ENCODE measurements at places on chromosomes 7 and 10. TPM values are rescaled to one million over a fixed set of nuclear protein-coding genes. Genes with fewer than 3 reads are reported as not detected.

Gene EVX1
- total RNA-seq, result not detected

Gene CTBP2
- 88.3 TPM for total RNA-seq

Gene NRF1
- total RNA-seq, result 9.5 TPM

Gene ZNF273
- total RNA-seq, result 4.2 TPM

Gene ELN
- 0.77 TPM for total RNA-seq

Gene SEMA3E
- 0.92 TPM for total RNA-seq

Gene KCNMA1
- total RNA-seq, result 1.8 TPM

Gene LRRD1
- 0.51 TPM for total RNA-seq

Gene EGR2
- total RNA-seq, result 0.33 TPM

GRCh38 chr10:107653832-107654287 is 489.4 kb upstream of the SORCS1 start:
- no peak for DNase-seq

DNA sequence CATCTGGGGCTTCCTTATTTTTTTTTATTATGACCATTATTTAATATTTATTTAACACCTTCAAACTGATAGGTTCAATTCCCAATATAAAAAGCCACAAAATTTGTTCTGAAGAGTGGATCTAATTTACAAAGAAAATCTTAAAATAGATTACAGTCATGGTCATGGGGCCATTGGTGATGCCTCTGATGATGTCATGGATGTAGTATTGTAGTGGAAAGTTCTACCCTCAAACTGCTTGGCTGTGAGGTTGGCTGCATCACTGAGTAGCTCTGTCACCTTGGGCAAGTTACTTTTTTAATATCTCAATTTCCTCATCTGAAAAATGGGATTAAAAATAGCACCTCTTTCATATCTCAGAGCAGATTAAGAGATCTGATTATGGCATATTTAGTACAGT is 128.5 kb downstream of the DKK1 start:
- DNase-seq, result peak; percentile 46

GRCh38 chr7:80150611-80151273 is 16.1 kb downstream of the GNAI1 start:
- peak; percentile 69 for DNase-seq

DNA sequence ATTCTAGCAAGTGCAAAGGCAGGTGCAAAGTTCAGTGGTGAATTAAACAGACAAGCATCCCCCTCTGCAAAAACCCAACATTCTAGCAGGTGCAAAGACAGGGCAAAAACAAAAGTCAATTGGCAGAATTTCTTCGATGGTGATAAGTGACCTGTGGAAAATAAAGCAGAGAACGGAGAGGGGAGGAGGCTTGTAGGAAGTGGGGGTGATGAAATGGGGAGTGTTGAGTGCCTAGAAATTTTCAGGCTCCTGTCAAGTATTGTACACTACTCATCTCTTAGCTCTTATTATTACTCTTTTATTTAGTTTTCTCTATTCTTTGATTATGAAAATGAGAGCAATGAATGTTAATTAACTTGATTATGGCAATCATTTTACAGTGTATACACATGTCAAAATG is 2.4 kb upstream of the CD36 start:
- DNase-seq, result no peak

DNA sequence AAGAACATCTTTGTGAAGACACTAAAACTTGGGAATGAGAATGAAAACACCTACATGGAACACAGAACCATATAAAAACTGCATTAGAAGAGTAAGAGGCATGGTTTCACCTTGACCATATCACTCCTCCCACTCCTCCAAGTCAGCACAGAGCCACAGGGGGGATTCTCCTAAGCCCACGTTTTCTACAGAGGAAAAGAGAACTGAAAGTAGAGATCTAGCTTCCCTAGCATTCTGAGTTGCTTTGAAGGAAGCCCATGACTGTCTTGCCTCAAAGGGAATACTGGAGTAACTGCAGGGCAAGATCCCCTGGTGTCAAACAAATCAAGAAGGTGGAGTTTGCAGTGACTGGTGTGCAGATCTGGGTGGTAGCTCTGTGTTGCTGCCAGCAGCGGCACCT is 43.9 kb downstream of the HBP1 start:
- DNase-seq, result no peak

DNA sequence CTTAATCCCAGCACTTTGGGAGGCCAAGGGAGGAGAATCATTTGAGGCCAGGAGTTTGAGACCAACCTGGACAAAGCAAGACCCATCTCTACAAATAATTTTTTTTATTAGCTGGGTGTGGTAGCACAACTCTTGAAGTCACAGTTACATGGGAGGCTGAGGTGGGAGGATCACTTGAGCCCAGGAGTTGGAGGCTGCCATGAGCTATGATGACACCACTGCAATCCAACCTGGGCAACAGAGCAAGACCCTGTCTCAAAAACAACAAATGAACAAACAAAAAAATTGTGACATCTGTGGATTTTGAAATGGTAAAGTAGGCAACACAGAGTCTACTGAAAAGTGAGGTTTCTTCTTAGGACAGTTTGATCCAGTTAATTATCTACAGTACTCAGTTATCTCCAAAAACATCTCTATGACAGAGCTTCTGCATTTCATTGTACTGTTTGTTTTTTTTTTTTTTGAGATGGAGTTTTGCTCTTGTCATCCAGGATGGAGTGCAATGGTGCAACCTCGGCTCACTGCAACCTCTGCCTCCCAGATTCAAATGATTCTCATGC is 3.3 kb upstream of the ANKRD61 start:
- no peak for DNase-seq

GRCh38 chr10:26407406-26407969 is 30.7 kb upstream of the APBB1IP start:
- DNase-seq, result peak; percentile 3

GRCh38 chr7:44281811-44282600 is 43.4 kb downstream of the CAMK2B start:
- no peak for DNase-seq

GRCh38 chr7:29464753-29465152 is 98.9 kb upstream of the PRR15 start:
- no peak for DNase-seq

DNA sequence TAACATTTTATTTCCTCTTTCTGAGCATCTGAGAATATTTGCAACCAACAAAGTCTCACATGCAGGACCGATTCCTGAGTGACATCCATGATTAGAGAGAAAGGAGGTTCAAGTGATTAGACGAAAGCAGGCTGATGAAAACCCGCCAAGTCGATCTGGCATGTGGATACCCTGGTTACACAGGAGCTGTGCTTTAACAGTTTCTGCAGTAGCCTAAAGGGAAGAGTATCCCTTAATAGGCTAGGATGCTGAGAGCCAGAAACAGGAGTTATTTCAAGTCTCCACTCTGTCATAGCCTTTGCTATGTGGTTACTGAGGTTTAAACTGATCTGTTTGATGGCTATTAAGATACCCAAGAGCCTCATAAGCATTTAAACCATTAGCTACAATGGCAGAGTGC is 82.5 kb downstream of the PRKCQ start:
- DNase-seq, result no peak
